ENCODE measurements at places on chromosomes 7 and 10.

DNA sequence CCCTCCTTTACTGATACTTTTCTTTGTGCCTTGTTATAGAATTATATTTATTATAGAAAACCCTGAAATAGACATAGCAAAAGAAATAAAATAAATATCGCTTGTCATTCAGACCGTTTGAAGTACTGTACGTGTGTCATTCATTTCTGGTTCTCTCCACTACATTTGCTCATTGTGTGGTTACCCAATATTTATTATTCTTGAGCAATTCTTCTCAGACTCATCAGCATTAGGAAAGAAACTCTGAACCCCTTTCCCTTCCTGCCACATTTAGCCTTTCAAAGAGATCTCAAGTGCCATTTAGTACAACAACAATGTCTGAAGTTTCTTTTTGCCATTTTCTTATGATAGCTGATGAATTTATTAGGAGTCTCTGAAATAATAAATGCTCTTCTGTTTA, 154.1 kb downstream of the KIAA1217 start:
- no peak for DNase-seq

- no peak for DNase-seq
Measured at GRCh38 chr10:98374217-98374985, 40.6 kb downstream of the PYROXD2 start.

GRCh38 chr7:83876593-83876992, 227.7 kb upstream of the SEMA3E start:
- no peak for DNase-seq

DNA sequence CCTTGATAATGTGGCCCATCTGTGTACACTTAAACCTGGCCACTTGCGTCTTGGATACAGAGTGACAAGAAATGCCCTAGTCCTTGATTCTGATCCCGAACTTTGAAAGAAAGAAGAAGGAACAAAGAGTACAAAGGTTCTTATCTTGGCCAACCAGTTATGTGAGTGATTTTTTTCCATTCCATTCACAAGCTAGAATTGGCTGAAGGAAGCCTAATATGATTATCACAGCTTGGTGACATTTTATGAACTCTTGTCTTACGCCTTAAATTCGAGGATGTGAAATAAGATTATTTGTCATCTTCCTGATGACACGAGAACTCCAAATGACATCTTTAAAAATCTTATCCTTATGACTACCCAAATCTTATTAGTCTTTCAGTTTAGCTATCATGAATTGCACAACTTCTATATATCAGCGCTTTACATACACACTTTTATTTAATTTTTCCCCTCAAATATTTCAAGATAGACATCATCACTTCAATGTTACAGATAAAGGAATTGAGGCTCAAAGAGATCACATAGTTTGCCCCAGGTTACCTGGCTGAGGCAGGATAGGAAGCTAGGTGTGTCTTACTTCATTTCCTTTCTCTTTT, 13.0 kb upstream of the SP4 start:
- no peak for DNase-seq

DNA sequence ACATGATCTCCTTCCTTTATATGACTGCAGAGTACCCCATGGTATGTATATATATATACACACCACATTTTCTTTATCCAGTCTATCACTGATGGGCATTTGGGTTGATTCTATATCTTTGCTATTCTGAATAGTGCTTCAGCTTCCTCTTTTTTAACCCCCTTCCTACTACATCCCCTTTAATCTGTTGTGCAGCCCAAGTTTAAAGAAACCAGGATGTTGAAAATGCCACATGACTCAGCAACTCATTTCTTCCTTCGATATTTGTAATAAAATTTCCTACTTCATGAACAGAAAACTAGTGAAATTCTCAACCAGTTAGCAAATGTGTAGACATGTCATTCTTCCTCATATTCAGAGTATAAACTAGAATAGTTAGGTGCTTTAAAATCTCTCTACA, 1245.7 kb upstream of the SORCS1 start:
- DNase-seq, result no peak

GRCh38 chr10:103854686-103855391, 537 bp downstream of the SH3PXD2A start:
- peak; percentile 39 for DNase-seq

DNA sequence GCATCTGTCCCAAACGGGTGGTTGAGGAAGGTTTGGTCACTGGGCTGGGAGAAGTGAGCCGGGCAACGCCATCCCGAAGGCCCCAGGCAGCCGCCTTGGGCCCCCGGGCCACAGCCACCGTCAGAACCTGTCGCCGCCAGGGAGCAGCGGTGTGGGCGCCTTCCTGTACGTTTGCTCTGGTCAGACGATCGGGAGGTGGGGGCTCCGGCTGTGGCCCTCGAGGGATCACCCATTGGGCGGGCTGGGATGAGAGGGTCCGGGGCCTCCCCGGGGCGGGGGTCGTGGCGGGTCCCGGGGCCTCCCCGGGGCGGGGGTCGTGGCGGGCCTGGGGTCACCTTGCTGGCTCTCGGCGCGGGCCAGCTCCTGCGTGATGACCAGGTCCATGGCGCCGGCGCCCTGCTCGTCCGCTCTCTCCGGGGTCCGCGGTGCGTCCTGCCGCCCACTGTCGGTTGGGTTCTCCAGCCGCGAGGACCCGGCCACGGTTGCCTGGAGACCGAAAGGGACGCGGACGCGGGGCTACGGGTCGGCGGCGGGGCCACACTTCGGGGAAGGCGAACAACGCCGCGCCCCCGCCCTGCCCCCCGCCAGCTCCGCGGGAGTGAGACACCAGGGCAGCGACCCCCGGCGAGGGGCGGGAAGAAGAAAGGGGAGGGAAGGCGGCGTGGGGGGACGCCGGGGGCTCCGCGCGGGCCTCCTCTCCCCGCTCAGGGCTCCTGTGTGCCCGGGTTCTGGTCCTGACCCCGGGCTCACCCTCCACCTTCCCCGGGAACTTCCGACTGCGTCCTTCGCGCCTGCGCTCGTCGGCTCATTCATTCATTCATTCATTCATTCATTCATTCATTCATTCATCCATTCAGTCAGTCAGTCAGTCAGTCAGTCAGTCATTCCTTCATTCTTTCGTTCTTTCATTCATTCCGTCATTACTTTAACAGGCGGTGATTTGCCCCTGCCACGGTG, at the start of gene CFAP46:
Gene CFAP46, minus strand, starts transcription at position 470 of the 957 bp plus-strand sequence. Its CDS starts 86 bp downstream, at position 384.
- peak; percentile 42 for DNase-seq

- DNase-seq, result no peak
Measured at GRCh38 chr10:112778579-112778978, 171.5 kb upstream of the TCF7L2 start.

DNA sequence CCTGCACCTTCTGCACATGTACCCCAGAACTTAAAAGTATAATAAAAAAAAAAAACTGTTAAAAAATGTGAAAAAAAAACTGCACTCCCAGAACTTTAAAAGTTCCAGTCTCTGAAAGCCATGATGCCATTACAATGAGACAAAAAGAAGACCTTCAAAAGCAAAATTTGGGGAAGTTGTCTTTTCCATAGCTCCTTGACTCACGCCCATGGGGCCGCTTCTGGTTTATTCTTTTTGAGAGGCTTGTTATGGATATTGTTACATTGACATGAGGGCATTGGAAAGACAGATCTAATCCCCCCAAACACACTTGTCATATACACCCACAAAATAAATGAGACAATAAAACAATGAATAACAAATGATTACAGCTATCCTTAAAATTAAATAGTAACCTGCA, 798 bp downstream of the BLNK start:
- no peak for DNase-seq

GRCh38 chr7:16514271-16514670, 12.4 kb upstream of the LRRC72 start:
- no peak for DNase-seq

GRCh38 chr7:91750091-91750490, 130.4 kb downstream of the MTERF1 start:
- no peak for DNase-seq

GRCh38 chr10:133034092-133034491, 53.6 kb upstream of the ADGRA1 start:
- no peak for DNase-seq

DNA sequence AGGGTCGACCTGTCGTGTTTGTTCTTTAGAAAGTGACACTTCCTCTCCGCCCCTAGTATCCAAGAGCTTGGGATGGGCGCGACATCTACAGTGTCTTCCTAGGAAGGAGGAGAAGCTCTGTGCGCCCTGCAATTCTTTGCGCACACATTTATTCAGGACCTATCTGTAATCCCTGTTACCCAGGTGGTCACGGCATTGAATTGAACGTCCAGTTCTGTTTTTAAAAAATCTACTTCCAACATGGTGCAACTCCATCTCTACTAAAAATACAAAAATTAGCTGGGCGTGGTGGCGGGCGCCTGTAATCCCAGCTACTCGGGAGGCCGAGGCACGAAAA, 606 bp upstream of the LAMB1 start:
- no peak for DNase-seq
